ENCODE measurements at places on chromosomes 4 and X. TPM values are rescaled to one million over a fixed set of nuclear protein-coding genes. Genes with fewer than 3 reads are reported as not detected.

- no peak for DNase-seq
These were observed 500.3 kb downstream of the TRIML1 start for GRCh38 chr4:188639479-188640100.

DNA sequence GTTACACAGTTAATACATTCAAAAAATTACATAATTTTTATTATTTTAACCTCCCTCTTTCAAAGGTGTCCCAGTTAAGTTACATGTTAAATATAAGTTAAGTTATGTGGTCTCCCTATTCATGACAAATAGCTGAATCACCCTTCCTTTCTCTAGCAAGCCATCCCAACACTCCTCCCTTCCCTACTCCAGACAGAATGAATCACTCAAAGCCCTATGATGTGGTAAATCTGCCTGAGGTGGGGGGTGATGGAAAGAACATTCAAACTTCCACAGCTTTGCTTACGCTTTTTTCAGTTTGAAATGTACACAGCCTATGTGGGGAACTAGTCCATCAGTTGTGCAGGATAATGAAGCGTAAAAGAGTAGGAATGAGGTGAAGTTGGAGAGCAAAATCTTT, 90.2 kb downstream of the CXCL13 start:
- no peak for DNase-seq

DNA sequence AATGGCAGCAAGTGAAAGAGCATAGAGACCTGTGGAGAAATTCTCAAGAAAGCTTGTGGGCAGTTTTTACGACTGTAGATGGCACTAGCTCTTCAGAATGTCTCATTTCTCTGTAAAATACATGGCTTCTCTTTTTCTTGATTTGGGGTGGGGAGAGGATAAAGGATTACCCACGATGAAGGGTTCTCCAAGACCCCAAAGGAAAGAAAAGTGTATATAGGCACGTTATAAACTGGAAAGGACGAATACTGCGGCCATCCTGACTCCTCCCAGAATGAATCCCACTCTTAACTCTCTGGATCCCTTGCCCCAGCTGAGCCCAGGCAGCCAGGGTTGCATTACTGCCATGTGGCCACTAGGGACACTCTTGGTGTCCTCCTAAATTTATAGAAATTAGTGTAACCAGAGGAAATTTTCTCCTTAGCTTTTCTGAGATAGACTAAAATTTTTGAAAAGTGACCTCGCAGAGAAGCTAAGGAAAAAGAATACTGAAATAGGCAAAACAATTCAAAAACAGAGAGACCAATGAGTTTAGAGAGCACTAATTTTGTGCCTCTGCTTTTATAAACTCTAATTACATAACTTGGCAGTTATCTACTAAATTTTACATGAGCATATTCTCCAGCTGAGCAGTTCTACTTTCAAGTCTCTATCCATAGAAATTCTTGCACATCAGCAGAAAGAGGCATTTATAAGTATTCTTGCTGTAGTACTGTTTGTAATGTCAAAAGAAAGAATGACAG, 37.8 kb upstream of the PCDH19 start:
- no peak for DNase-seq

SAGE1 gene
- total RNA-seq = not detected

DNA sequence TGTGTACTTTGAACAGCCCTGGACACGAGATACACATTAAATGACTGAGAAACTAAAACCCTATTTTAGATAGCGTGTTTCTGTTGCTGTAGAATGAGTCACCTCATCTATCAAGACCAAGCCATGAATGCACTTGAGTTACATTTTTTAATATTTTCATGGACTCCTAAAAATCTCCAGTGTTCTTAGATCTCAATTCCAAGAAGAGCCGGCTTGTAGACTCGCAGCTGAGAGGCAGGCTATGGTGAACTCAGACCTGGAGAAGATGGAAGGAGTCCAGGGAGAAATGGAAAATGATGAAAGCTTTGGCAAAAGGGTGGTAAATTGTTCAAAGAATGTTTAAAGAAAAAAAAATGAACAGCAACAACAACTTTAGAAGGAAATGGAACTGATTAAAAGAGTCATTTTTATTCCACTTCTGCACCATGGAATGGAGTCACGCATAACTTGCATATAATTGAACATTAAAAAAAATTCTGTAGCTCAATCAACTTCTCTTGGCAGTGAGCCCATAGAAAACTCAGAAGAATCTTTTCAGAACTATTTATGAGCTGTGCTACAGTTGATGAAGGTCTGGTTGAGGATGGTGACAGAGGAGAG, 129.8 kb downstream of the MXRA5 start:
- no peak for DNase-seq

Data from natural killer cell (primary cell).